ENCODE measurements at places on chromosomes 3 and 15. TPM values are rescaled to one million over a fixed set of nuclear protein-coding genes. Genes with fewer than 3 reads are reported as not detected.

The CCDC13 gene
- 0.71 TPM for total RNA-seq

The GPR62 gene
- under 0.01 TPM for total RNA-seq

The CATSPER2 gene
- 1.4 TPM for total RNA-seq

The STRA6 gene
- total RNA-seq, result 3.5 TPM

The PRR20G gene
- not detected for total RNA-seq

The CDCP1 gene
- total RNA-seq, result 141 TPM

The ATP2B2 gene
- total RNA-seq, result not detected

The CFAP20DC gene
- total RNA-seq, result 9.4 TPM

The LDHAL6B gene
- not detected for total RNA-seq

The TRANK1 gene
- total RNA-seq, result 18.7 TPM

The TMEM45A gene
- 8.5 TPM for total RNA-seq

The OR5K2 gene
- not detected for total RNA-seq

The ROBO2 gene
- total RNA-seq, result 4.0 TPM

The PPARG gene
- total RNA-seq, result 18.7 TPM

The ANKRD34C gene
- not detected for total RNA-seq

The CLDN1 gene
- total RNA-seq, result 299 TPM

The NR2E3 gene
- 0.14 TPM for total RNA-seq

The CCR1 gene
- total RNA-seq, result not detected

The LRRC3B gene
- not detected for total RNA-seq

The SLC9C1 gene
- 0.21 TPM for total RNA-seq

The SLC51B gene
- not detected for total RNA-seq

The LRRC2 gene
- 0.36 TPM for total RNA-seq

The AHSG gene
- total RNA-seq, result not detected

The PP2D1 gene
- not detected for total RNA-seq

The ACOX2 gene
- total RNA-seq, result 0.21 TPM

The MYH15 gene
- 0.07 TPM for total RNA-seq

The MKRN2OS gene
- total RNA-seq, result 1.6 TPM

The KIF15 gene
- 0.50 TPM for total RNA-seq

The SLC26A6 gene
- total RNA-seq, result 33.1 TPM

The SLC2A2 gene
- not detected for total RNA-seq

The NMB gene
- total RNA-seq, result 1.2 TPM

The CHRNA3 gene
- total RNA-seq, result not detected

The ISL2 gene
- 0.14 TPM for total RNA-seq

The SERPINI2 gene
- total RNA-seq, result not detected

The MED12L gene
- 0.14 TPM for total RNA-seq

The GABRR3 gene
- not detected for total RNA-seq

The AGTR1 gene
- not detected for total RNA-seq

The PLA1A gene
- 0.14 TPM for total RNA-seq

The SHISA5 gene
- total RNA-seq, result 119 TPM

The CXCR6 gene
- total RNA-seq, result not detected

The GPR87 gene
- total RNA-seq, result 121 TPM

The FANCD2OS gene
- not detected for total RNA-seq

The GOLGA6B gene
- not detected for total RNA-seq

The ALDH1A2 gene
- 0.85 TPM for total RNA-seq

The ISG20 gene
- 4.8 TPM for total RNA-seq

The AP3B2 gene
- total RNA-seq, result under 0.01 TPM

The MAPK6 gene
- 274 TPM for total RNA-seq

The B3GALNT1 gene
- total RNA-seq, result 5.8 TPM

The FBXO22 gene
- total RNA-seq, result 80.3 TPM

The EFHB gene
- under 0.01 TPM for total RNA-seq

The GOLGA8K gene
- 0.28 TPM for total RNA-seq

The ANKUB1 gene
- 4.1 TPM for total RNA-seq

The EFCAB12 gene
- under 0.01 TPM for total RNA-seq

The GOLGA8R gene
- 1.6 TPM for total RNA-seq

The LRTM1 gene
- total RNA-seq, result not detected

The MORC1 gene
- not detected for total RNA-seq

The SCAANT1 gene
- not detected for total RNA-seq

Data from nasal cavity respiratory epithelium epithelial cell of viscerocranial mucosa (primary cell).